ENCODE measurements at places on chromosomes 16 and 17. TPM values are rescaled to one million over a fixed set of nuclear protein-coding genes. Genes with fewer than 3 reads are reported as not detected.

The MMP28 gene
- not detected for total RNA-seq

The CCDC154 gene
- total RNA-seq: 2.2 TPM

The HOXB7 gene
- total RNA-seq: 1.6 TPM

The RGS9 gene
- 30.4 TPM for total RNA-seq

The KCNAB3 gene
- total RNA-seq: 8.4 TPM

The TPSG1 gene
- total RNA-seq: not detected

GRCh38 chr16:25012525-25012991 lies 2.6 kb downstream of the ARHGAP17 start:
- peaks cover 65% of the 10 kb centered on the region for H3K4me1 ChIP-seq
- peaks cover 48% of the 10 kb centered on the region for H3K36me3 ChIP-seq
- H3K27ac ChIP-seq: no peak overlapping the region
- peak overlapping the region; percentile 53 for H3K4me3 ChIP-seq

DNA sequence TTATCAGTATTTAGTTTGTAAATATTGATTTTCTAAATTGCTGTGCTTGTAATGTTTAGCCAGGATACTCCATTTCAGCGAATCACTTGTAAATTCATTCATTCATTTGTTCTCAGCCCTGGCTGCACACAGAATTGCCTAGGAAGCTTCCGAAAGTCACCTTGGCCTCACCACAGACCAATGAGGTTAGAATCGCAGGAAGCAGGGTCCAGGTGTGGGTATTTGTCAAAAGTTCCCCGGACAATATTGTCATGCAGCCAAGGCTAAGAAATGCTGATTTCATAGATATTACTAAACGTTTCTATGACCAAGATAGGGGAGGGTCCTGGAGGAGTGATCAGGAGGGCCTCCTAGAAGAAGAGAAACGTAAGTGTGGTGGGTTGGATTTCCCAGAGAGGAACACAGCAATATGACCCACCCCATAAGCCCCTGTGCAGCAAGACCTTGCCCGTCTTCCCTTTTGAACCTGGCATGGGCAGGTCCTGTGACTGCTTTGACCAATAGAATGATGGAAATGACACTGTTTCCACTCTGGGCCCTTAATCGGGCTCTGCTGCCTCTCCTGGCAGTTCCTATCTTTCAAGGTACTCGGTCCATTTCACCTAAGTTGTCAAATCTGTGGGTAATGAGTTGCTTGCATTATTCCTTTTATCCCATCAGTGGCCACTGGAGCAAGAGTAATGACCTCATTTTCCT lies 238.7 kb downstream of the FOXL1 start:
- no peak overlapping the region for H3K27ac ChIP-seq
- no peaks in the 10 kb centered on the region for H3K36me3 ChIP-seq
- DNase-seq: no peak

GRCh38 chr17:78341559-78342448 lies 18.1 kb downstream of the SOCS3 start:
- H3K36me3 ChIP-seq: peaks cover 2% of the 10 kb centered on the region
- no peak for DNase-seq
- peaks cover 2% of the 10 kb centered on the region for H3K27me3 ChIP-seq
- no peak overlapping the region for H3K27ac ChIP-seq
- H3K4me3 ChIP-seq: peak overlapping the region; percentile 17

DNA sequence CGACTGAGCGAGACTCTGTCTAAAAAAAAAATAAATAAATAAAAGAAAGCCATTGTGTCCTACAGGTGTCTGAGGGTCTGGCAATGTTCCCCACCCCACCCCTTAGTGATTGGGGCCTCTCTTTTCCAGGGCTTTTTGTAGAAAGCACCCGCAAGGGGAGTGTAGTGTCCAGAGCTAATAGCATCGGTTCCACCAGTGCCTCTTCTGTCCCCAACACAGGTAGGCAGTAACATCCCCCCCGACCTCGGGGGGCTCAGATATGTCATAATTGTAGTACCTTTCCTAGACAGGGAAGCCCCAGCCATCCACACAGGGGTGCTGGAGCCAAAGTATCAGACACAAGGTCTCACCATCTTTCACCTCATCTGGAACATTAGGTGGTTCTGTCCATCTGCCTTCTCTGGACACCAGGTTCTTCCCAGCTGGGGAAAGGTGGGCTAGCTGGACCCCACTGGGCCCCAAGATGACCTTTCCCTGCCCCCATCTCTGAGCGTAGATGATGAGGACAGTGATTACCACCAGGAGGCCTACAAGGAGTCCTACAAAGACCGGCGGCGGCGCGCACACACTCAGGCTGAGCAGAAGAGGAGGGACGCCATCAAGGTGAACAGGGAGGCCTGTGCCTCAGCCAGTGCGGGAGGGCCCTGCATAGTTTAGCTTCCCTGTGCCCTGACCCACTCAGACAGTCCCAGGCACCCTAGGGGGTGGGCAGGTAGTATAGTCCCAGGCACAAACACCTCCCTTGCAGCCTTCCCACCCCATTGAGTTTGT lies 1.6 kb downstream of the MLX start:
- H3K4me1 ChIP-seq: peaks cover 56% of the 10 kb centered on the region
- H3K27ac ChIP-seq: peak overlapping the region; percentile 58
- no peaks in the 10 kb centered on the region for H3K27me3 ChIP-seq
- DNase-seq: no peak

GRCh38 chr17:79934653-79934970 lies 95.4 kb upstream of the CBX4 start:
- H3K4me3 ChIP-seq: no peak overlapping the region
- H3K36me3 ChIP-seq: no peaks in the 10 kb centered on the region
- H3K27me3 ChIP-seq: peaks cover 30% of the 10 kb centered on the region
- DNase-seq: no peak
- H3K4me1 ChIP-seq: peaks cover 55% of the 10 kb centered on the region
- H3K27ac ChIP-seq: no peak overlapping the region

GRCh38 chr16:85448557-85449190 lies 164.4 kb upstream of the GSE1 start:
- no peak overlapping the region for H3K4me3 ChIP-seq
- peaks cover 6% of the 10 kb centered on the region for H3K4me1 ChIP-seq
- no peak for DNase-seq
- H3K27me3 ChIP-seq: no peaks in the 10 kb centered on the region

DNA sequence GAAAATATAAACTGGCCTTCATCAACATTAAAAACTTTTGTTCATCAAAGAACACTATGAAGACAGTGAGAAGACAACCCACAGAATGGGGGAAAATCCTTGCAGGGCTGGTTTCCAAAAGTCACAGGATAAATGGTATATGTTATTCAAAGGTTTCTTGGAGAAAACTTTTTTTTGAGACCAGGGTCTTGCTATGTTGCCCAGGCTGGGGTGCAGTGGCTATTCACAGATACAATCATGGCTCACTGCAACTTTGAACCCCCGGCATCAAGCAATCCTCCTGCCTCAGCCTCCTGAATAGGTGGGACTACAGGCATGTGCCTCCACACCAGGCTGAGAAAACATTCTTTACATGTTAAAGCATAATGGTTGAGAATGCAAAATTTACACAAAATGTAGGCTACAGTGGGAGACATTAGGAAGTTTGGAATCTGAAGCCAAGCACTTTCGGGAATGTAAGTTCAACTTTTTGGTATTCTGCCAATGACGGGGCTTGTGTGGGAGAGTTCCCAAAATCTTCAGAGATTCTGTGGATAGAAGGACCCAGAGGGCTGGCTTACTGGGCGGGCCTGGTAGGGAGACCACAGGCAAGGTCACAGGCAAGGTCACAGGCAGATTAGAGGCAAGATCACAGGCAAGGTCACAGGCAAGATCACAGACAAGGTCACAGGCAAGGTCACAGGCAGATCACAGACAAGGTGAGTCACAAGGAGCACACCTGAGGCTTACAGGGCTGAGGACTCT lies 24.2 kb upstream of the ATP2A3 start:
- peaks cover 12% of the 10 kb centered on the region for H3K4me1 ChIP-seq
- H3K27ac ChIP-seq: no peak overlapping the region
- no peak overlapping the region for H3K4me3 ChIP-seq
- DNase-seq: no peak
- no peaks in the 10 kb centered on the region for H3K36me3 ChIP-seq

DNA sequence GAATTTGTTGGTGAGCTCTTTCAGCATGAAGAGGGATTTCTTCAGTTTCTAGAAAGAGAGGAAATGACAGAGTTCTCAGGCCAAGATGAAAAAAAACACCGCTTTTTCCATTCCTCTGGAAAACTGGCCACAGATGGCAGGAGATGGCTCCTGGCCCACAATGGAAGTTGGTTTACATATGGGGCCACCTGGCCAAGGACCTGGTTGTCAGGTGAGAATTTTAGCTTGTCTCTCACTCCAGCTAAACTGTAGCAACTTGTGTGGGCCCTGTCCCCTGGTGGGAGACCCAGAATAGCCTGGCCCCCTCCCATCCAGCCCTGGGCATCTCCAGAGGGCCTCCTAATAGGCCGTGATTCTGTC lies 33.6 kb downstream of the LGALS9 start:
- H3K4me3 ChIP-seq: no peak overlapping the region
- H3K27ac ChIP-seq: no peak overlapping the region
- H3K4me1 ChIP-seq: no peaks in the 10 kb centered on the region
- no peaks in the 10 kb centered on the region for H3K27me3 ChIP-seq

- no peak overlapping the region for H3K27ac ChIP-seq
- no peak overlapping the region for H3K4me3 ChIP-seq
- H3K4me1 ChIP-seq: peaks cover 9% of the 10 kb centered on the region
- no peak for DNase-seq
- no peaks in the 10 kb centered on the region for H3K27me3 ChIP-seq
- no peaks in the 10 kb centered on the region for H3K36me3 ChIP-seq
These were observed 51.2 kb upstream of the KDM8 start for GRCh38 chr16:27152121-27152520.

- peak; percentile 90 for DNase-seq
- H3K4me1 ChIP-seq: peaks cover 18% of the 10 kb centered on the region
- no peak overlapping the region for H3K4me3 ChIP-seq
- H3K36me3 ChIP-seq: no peaks in the 10 kb centered on the region
These were observed 4.2 kb downstream of the BORCS6 start for GRCh38 chr17:8185582-8186445.

DNA sequence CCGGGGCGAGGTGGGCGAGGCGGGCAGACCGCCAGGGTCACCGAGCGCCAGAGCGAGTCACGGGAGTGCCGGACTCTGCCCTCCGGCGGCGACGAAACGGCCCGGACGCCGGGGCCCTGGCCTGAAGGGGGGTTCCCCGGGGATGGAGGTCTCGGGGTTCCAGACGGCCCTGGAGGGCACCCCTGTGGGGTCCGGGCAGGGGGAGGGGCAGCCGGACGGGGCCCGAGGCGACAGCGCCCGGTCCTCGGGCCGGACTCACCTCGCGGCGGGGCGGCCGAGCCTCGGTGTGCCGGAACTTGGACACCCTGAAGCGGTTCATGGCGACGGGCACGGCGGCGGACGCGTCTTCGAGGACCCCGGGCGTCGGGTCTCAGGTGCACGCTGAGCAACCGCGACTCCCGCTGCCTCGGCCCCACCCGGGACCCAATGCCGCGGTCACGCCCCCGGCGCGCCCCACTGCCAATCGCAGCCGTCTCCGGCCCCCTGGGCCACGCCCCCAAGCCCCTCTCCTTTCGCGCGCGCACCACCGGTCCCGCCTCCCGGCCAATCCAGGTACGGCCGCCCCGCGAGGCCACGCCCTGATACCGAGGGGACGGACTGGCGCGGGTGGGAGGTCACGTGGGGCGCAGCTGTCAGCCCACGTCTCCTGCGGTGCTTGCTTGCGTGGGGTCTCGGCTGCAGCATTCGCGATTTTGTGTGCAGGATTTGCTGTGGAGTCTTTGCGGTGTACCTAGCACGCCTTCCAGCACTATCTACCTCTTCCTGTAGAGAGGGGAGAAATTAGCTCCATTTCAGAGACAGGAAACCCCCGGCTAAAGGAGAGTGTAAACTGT lies at the start of gene CORO7:
Gene CORO7, minus strand, starts transcription at position 397 of the 833 bp plus-strand sequence. Its CDS starts 78 bp downstream, at position 319.
- H3K4me1 ChIP-seq: peaks cover 47% of the 10 kb centered on the region
- peak within 1 kb of the TSS; percentile 99 for H3K27ac ChIP-seq
- peaks cover 37% of the 10 kb centered on the region for H3K36me3 ChIP-seq
- peak; percentile 98 for DNase-seq

- peaks cover 9% of the 10 kb centered on the region for H3K27me3 ChIP-seq
- H3K4me1 ChIP-seq: peaks cover 6% of the 10 kb centered on the region
- no peak overlapping the region for H3K27ac ChIP-seq
- no peak for DNase-seq
- H3K36me3 ChIP-seq: peaks cover 11% of the 10 kb centered on the region
These were observed 796 bp downstream of the NPB start for GRCh38 chr17:81902653-81903414.

- peak; percentile 58 for DNase-seq
- H3K36me3 ChIP-seq: peaks cover 40% of the 10 kb centered on the region
- no peaks in the 10 kb centered on the region for H3K27me3 ChIP-seq
These were observed 1.2 kb downstream of the CDT1 start for GRCh38 chr16:88804552-88805339.
